ENCODE measurements at places on chromosomes 3 and 15.

DNA sequence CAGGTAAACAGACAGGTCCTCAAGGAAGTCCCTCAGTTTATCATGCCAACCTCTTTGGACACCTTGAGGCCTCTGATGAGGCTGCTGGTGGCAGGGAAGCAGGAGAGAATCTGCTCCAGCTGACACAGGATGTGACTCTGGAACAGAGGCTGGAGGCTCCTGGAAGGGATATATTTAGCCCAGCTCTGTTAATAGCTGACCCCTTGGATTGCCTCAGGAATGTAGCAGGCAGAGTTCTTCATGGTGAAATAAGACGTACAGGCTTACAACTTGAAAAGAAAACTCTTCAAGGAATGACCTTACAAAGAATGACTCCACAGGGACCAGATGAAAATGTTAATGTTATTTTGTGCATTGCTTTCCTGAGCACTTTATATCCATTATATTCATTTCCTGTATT is 90.5 kb downstream of the AQP9 start:
- no peak for DNase-seq

- no peak for DNase-seq
Measured at GRCh38 chr3:19488939-19489338, 340.6 kb downstream of the KCNH8 start.

DNA sequence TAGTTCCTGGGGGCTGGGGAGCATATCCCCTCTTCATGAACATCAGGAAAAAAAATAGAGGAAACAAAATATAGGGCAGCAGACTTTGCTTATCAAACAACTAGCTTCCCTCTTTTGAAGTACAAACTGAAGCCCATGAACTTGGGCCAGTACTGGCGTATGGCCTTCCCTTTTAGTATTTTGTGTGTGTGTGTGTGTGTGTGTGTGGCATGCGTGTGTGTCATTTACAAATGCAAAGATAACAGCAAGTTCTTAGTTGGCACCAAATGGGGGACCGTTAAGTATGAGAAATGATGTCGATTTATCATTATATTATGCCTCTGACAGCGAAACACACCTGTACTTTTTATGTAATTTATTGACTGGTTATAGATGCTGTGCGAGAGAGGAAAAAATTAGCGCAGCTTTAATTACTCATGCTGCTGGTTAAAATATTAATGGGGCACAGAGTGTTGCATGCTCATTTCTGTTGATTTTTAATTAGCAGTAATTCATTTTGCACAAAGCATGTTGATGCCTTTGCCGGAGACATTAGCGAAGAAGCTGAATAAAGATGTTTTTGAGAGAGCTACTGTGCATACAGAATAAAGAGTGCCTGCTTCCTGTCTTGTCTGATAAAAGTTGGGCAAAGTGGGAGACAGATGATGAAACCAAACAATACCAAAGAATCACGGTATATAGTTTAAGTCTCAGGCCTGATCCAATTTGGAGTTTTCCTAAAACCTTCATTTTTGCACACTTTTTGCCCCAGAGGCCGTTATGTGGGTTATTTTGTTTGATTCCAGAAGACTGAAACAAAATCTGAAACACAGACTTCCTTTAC is 297.1 kb downstream of the SATB1 start:
- DNase-seq = no peak

DNA sequence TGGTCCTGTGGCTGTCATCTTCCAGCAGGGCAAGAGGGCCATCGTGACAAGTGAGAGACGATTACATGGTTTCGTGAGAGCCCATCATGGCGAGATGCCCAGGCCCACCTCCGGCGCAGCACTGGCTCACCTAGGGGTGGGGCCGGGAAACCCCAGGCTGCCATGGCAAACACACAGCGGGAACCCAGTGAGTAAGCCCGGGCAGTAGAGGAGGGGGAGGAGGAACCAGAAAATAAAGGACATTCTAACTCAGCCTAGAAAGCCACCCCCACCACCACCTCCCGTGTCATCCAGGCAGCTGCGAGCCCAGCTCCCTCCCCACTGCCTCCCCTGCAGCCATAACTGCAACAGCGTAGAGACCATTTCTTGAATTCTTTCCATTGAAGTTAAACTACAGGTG is 52.3 kb downstream of the PCSK6 start:
- no peak for DNase-seq

DNA sequence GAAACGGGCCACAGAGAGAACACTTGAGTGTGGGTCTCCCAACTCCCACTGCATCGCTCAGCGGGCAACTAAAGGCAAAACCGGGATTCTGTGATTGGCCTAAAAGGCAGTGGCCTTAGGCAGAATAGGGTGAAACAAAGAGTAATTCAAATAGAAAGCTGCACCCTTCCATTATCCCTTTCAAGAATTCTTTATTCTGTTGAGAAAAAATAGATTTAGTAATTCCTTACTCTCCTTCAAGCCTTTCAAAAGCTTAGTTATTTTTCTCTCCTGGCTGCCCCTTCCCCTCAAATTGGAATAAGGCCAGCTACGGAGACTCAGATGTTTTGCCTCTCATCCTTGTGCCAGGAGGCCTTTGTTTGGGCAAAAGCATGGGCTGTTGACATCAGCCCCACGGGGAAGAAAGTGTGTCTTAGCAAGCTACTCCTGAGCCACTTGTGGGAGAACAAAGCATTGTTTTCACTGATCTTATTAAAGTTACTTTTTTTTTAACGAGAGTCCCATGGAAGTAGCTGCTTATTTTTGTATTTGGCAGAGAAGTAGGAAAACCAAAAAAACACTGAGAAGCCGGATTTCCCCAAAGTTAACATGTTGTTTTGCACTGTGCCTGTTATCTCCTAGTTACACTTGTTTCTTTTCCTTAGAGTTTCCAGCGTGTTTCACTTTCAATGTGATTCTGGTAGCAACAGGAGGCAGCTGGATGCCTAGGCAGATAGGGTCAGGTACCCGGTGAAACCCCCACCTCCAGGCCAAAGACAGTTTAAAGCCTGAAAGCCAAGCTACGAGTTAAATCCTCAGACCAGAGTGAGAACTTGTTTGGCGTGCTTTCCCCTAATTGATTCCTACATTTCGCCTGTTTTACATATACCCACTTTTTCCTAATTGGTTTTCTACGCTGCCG is 2.2 kb downstream of the ST6GAL1 start:
- no peak for DNase-seq

DNA sequence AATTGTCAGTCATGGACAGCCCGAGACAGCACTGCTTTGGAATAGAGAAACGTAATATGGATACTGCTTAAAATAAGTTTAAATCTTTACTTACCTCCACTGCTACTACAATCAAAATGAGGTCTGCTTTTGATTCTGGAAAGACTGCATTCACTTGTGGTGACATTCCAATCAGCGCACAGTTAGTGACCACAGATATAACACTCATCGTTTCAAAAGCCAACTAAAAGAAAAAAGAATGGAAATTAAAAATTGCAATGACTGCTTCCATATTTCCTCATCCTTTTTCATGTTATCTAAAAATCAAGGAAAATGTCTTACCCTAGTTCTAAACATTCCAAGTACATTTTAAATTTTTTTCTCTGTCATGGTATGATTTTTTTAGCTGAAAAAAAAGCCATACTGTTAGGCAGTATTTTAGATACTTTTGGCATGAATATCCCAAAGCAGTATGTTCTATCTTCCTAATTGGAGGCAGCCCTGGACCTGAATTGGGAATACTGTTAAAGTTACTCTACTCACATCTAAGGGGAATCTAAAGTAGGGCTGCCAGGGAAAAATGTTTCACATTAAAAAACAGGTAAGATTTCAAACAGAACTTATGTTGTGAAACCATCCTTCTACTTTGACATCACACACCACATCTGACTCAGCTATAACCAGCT is 72.1 kb downstream of the ANO10 start:
- DNase-seq = no peak

DNA sequence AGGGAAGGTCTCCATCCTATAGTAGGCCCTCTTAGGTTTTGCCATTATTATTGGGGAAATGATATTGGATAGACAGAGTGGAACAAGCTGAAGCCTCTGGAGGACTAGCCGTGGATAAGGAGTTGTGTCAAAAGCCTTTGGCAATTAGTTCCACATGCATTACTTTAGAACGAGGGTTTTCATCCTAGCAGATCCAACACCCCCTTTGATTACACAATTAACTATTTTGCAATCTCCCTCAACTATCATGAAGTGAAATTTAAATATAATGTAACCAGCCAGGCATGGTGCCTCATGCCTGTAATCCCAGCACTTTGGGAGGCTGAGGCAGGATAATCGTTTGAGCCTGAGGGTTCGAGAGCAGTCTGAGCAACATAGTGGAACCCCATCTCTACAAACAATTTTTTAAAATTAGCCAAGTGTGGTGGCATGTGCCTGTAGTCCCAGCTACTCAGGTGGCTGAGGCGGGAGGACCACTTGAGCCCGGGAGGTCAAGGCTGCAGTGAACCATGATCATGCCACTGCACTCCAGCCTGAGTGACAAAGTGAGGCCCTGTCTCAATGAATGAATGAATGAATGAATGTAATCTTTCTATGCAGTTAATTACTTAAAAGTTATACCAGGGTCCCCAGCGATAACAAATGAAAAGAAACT is 56.8 kb downstream of the PXYLP1 start:
- DNase-seq = no peak

- no peak for DNase-seq
Measured at GRCh38 chr3:94137377-94137776, 74.5 kb downstream of the NSUN3 start.
